ENCODE measurements at places on chromosomes 1 and 21.

- no peak for DNase-seq
Observed at GRCh38 chr1:38000529-38001455, 4.5 kb downstream of the FHL3 start.

DNA sequence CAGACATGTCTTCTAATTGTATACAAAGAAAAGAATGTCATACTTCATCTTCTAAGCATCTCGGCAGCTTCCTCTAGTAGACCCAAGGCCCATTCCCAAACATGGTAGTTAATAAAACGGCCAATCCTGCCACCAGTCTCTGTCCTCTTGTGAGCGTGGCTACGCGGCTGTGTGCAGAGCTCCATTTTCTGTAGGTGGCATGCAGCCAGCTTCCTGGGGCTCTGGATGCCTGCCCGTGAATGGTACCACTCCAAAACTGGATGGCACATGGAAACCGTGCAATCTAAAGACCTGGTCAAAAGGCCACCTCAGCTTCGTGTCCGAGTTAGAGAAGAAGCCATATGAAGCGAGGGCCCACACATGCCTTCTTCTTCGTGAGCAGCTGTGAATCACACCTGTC lies 110.7 kb downstream of the SIPA1L2 start:
- no peak for DNase-seq

GRCh38 chr1:24154215-24154614 lies 11.3 kb upstream of the IL22RA1 start:
- no peak for DNase-seq

DNA sequence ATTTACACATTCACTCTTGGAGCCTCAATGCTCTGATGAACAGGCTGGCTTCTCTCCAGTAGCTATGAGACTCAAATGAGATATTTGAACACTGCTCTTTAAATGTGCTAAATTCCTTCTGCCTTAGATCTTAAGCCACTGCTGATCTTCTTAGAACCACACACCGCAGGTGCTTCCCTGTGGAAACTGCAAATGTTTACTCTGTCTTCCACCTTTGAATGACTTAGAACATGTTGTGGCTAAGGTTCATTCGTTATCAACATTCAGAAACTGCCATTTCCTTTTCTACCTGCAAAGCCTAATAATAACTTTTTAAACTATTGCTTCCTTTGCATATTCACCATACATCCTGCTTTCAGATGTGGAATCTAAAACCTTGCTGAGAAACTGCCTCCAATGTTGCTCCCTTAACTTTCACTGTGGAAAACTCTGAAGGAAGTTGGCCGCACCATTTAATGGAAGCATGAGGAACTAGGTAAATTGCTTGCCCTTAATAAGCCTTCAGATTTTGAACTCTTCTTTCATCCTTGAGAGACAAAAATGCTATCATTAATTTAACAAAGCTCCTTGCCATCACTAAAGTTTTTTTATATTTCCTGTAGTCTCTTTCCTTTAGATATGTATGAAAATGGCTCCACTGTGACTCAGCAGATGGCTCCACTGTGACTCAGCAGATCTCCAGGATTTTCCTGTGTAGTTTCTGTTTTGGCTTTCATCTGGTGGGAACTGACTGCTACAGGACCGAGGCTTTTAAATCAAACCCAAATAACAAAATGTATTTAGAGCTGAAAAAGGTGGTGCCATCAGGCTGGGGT lies 143.8 kb downstream of the TNFSF18 start:
- no peak for DNase-seq

GRCh38 chr21:33011462-33011861 lies 14.3 kb upstream of the OLIG2 start:
- DNase-seq, result no peak

GRCh38 chr1:153238527-153238926 lies 21.0 kb upstream of the LORICRIN start:
- DNase-seq, result no peak

GRCh38 chr1:45542591-45542990 lies 8.0 kb upstream of the AKR1A1 start:
- no peak for DNase-seq

DNA sequence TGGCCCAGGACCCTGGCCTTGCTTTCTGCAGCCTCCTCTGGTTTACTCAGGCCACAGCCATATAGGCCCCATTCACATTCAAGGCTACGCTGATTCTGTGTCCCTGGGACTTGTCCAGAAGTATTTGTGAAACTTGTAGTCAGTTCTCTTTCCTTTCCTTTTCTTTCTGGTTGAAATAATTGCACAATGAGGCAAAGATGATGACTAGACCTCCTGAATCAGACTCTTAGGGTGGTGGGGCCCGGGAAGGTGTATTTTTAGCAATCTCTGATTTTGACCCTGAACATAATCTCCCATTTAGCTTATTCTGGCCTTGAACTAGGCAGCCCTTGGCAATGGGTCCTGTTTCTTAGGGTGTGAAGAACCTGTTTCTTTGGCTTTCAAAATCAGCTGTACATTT lies 39.9 kb downstream of the STUM start:
- DNase-seq, result no peak

DNA sequence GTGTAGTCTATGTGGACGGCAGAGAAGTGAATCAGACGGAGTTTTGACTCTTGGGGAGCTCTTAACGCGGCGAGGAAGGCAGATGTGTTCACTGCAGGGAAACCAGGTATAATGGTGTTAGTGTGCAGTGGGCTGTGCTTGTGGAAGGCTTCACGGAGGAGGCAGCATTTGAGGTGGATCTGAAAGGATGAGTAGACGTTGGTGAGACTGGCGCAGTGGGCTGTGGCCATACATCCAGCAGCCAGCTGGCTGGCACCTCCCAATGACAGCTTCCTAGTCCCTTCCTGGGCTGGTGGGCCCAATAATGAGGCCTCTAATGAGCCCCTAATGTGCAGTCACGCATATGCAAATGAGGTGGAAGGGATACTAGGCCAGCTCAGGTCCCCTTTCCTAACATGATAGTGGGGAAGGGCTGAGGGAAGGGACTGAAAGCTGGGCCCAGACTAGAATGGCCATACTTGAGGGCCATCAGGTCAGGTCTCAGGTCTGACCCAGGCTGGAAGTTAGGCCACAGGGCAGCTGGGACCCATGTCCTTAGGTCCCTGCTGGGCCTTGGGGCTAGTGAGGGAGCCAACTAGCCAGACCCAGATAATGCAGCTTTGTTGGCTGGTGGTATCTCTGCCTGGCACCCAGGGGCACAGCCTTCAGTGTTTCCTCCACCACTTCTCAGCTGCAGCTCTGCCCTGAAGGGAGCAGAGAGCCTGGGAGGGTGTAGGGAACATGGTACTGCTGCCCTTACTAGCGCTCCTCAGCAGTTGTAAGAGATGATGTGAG lies 3.8 kb downstream of the MAP7D1 start:
- no peak for DNase-seq

DNA sequence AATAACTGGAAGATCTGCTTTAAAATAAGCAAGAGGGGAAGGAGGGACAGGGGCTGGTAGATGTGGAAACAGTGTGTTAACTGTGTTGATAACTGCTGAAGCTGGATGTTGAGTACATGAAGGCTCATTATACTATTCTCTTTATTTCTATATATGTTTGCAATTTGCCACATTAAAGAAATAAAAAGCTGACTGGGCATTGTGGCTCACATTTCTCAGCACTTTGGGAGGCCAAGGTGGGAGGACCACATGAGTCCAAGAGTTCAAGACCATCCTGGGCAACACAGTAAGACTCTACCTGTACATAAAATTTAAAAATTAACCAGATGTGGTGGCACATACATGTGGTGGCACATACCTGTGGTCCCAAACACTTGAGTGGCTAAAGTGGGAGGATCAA lies 6.7 kb downstream of the ASH1L start:
- no peak for DNase-seq

GRCh38 chr1:112687785-112688496 lies 13.5 kb downstream of the MOV10 start:
- DNase-seq, result no peak

DNA sequence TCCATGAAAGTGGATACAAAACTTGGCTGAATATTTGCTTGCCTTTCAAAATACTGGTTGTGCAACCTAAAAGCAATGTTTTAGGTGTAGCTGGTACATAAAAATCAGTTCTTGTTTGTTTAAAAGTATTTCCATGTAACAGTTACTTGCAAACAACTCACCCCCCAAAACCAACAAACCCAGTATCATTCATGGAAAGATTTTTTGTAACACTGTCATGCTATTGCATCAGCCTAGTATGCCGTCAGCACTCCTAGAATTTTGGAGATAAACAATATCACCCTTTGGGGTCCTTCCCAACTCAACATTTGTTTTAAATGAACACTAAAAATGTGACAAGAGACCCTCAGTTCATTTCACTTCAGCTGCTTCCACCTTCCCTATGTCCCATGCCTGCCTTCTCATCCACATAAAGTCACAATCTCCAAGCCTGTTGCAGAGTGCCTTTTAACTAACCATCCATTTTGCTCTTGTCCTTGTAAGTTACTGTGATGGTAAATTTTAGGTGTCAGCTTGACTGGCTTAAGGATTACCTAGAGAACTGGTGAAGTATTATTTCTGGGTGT lies 425.3 kb downstream of the DUSP10 start:
- DNase-seq, result no peak

- DNase-seq, result no peak
Observed at GRCh38 chr1:157357111-157357510, 195.2 kb downstream of the FCRL5 start.

- no peak for DNase-seq
Observed at GRCh38 chr1:41783189-41783639, 135.5 kb downstream of the HIVEP3 start.

DNA sequence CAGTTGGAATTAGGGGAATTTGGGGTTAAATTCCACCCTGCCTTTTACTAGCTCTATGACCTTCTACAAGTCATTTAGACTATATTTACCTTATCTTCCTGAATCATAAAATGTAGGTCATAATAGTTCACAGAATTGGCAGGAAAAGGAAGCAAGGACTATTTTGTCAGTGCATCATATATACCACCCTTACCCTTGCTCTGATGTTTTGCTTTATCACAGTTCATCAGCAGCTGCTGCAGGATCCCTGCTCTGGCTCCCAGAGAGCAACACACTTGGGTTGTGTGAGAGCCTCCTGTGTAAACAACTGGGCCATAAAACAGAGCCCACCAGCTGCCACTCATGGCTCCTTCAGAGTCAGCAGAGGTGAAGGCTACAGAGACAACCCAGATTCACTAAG lies 631.6 kb upstream of the CAMK1G start:
- DNase-seq, result no peak

DNA sequence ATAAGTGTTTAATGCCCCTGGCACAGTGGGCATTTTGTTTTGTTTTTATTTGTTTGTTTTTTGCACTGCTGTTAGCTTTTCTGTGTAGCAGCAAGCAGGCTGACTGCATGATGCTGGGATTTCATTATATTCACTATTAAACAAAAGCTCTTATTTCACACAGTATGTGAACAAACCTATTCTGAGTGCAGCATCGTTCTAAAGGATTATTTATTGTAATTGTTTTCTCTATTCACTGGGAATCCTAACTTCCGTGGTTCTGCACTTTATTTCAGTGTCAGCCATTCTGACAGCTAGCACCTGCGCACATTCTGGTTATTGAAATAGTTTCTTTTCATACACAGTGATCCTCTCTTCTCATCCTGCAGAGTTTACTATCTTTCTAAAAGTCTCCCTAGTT lies 595.0 kb downstream of the NEGR1 start:
- DNase-seq, result no peak

GRCh38 chr1:3847081-3847480 lies 9.9 kb downstream of the CEP104 start:
- no peak for DNase-seq

DNA sequence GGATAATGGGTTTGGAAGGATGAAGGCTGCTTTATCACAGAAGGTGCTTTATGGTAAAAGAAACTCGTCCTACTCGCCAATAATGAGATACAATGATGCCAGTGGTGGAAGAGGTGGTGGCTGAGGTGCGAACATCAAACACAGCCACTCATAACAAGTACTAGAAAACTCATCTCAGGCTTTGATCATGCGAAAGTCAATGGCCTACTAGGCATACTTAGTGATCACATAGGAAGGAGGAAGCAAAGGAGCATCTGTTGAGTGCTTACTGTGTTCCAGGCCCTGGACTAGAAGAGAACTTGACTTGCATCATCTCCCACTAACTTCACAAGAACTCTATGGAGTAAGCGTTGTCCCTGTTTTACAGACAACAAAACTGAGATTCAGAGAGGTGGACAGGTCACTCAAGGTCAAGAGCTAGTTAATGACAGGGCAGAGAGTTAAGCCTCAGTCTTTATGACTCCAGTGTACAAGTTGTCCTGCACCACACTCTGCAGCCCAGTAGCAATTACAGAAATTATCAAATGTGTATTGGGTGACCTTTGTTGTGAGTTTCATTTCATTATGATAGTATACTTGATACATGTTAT lies 33.6 kb downstream of the RUNX1 start:
- no peak for DNase-seq

GRCh38 chr1:228867951-228868730 lies 132.9 kb downstream of the RHOU start:
- no peak for DNase-seq

DNA sequence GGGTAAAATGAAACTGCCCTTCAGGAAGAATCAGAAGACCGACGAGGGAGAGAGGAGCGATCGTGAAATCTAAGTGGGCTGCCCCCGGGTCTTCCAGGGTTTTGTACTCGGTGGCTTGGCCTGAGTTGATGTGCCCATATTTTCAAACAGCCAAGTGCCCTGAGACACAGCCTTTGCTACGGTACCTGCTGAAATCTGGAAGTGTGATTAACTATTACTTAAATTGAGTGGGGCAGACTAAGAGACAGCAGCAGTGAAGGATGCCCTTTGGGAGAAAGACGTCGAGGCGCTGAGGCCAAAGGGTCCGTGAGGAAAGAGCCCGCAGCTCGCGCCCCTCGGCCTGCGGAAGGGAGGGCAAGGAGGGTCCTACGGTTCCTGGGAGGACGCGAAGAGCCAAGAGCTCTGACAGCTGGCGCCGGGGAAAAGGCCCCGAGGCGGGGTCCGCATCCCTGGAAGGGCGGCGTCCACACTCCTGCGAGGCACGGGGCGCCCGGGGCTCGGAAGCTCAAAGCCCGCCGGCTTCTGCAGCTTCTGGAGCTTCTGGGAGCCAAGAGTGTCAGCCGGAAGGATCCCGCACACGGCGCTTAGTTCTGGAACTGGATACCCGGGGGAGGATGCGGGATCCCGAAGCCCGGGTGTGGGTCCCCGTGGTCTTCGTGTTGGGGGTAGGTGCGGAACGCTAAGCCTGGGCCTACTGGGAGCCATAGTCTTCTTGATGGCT lies 15.4 kb upstream of the RNU1-4 start:
- no peak for DNase-seq

- DNase-seq, result no peak
Observed at GRCh38 chr1:3480369-3480719, 25.9 kb downstream of the ARHGEF16 start.

- no peak for DNase-seq
Observed at GRCh38 chr1:72224506-72224905, 57.8 kb downstream of the NEGR1 start.

All from stimulated activated CD8-positive, alpha-beta memory T cell treated with anti-CD3 and anti-CD28 coated beads, Interleukin-7, amount 100 ng/mL, for 1 hour (primary cell).